NCI-H1930 (cell line): ENCODE measurements at places on chromosomes 4 and X.

DNA sequence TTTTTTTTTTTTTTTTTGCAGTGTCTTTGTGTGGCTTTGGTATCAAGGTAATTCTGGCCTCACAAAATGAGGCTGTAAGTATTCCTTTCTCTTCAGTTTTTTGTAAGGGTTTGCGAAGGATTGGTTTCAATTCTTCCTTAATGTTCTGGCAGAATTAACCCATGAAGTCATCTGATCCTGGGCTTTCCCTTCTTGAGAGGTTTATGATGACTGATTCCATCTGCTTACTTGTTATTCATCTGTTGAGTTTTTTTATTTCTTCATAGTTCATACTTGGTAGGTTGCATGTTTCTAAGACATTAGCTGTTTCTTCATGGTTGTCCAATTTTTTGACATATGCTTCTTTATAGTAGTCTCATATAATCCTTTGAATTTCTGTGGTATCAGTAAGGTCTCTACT is 181.4 kb upstream of the PDE5A start:
- no peak for DNase-seq

DNA sequence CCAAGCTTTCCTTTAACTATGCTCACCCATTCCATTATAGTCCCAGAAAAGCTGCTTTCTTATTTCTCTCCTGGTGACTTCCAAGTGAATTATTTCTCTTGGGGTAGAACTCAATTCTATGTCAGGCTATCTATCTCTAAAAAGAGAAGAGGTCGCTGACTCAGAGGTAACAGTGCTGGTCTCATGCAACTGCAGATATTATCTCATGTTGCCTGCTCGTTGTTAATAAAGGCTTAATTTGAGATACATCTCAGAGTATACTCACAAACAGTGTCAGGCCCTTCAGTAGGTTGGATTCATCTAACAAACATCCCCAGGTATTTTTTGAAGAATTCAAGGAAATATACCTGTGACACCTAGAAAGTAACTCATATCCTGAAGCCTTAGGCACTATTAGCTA is 2.7 kb downstream of the TMEM154 start:
- DNase-seq = no peak

GRCh38 chr4:129046055-129046959 is 47.0 kb downstream of the SCLT1 start:
- DNase-seq = no peak

- no peak for DNase-seq
These were observed 75.4 kb upstream of the SCOC start for GRCh38 chr4:140298001-140298400.

DNA sequence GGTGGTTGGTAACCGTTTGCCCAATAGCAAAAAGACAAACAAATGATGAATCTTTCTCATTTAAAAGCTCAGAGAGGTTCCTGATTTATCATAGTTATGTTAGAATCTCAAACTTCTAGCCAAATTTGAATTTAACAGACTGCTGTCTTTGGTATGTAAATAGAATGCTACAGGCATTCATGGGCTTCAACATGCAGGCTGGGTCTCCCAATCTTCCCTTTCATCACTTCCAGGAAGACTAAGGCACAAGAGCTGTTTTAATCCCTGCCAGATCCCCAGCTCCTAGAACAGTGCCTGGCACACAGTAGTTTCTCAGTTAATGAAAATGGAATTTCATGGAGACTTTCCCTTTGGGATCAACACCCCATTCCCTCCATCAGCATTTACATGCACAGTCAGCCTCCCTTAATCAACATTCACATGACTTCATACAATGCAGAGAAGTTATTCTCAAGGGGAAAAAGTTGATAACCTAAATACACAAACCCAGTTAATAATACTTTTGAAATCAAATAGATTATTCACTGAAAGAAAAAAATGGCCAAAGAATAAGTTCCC is 107.6 kb upstream of the C1QTNF7 start:
- no peak for DNase-seq

GRCh38 chrX:28329156-28329555 is 258.1 kb upstream of the IL1RAPL1 start:
- no peak for DNase-seq

GRCh38 chrX:107718156-107718621 is 57.4 kb downstream of the TSC22D3 start:
- DNase-seq = peak; percentile 62
